Suprapubic skin (tissue), 4 donors: ENCODE measurements at places on chromosomes 7 and 10. TPM values are rescaled to one million over a fixed set of nuclear protein-coding genes. Genes with fewer than 3 reads are reported as not detected.

GRCh38 chr7:17043012-17043877, 161.5 kb upstream of the AGR3 start:
- no peak for DNase-seq

Gene GOLGA7B
- 12.0 TPM for total RNA-seq

Gene COL26A1
- not detected for total RNA-seq

Gene CYP3A4
- 7.8 TPM for total RNA-seq

Gene RASSF4
- 23.3 TPM for total RNA-seq
